ENCODE measurements at places on chromosomes 4 and X.

GRCh38 chr4:153758136-153758535, 1.7 kb downstream of the RNF175 start:
- no peak for DNase-seq

GRCh38 chr4:95572304-95572991, 23.7 kb upstream of the UNC5C start:
- no peak for DNase-seq

DNA sequence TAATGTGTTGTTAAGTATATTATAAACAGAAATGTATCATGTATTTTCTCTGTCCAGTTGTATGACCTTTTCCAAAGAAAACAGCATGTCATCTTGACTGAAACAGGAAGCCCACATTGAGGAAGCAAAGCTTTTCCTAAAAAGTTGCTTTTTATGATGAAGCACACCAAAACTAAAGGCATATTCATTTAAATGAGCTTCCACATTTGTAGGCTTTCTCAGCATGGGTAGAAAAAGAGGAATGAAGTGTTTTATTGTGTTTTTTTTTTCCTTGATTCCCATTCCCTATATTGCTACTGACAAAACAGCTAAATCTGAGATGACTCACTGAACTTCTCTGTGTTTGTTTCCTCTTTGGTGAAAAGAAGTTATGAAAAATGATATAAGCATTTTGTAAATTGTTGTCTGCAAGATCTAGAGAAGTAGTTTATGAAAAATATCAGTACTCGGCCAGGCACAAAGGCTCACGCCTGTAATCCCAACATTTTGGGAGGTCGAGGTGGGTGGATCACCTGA, 32.5 kb upstream of the FRAS1 start:
- no peak for DNase-seq

DNA sequence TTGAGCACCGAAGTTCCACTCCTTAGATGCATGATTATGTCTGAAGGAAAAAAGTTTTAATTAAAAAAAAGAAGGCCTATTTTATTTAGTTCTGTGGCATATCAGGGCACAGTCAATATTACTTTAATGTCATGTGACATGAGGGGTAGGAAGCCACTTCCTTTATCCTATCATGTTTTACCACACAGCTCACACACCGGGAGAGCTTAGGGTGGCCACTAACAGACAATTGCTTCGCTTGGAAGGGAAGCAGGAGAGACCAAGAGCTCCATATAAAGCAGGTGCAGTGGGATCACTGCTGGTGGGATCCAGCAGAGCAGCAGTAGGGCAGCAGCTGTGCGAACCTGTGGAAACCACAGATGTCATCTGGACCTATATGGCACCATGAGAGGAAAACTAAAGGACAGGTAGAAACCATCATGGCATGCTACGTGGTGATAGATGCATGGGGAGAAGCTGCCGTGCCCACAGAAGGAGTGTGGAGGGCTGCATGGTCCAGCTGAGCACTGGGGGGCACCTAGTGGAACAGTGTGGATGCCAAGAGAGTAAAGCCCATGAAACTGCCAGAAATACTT, 52.0 kb downstream of the DTHD1 start:
- no peak for DNase-seq

DNA sequence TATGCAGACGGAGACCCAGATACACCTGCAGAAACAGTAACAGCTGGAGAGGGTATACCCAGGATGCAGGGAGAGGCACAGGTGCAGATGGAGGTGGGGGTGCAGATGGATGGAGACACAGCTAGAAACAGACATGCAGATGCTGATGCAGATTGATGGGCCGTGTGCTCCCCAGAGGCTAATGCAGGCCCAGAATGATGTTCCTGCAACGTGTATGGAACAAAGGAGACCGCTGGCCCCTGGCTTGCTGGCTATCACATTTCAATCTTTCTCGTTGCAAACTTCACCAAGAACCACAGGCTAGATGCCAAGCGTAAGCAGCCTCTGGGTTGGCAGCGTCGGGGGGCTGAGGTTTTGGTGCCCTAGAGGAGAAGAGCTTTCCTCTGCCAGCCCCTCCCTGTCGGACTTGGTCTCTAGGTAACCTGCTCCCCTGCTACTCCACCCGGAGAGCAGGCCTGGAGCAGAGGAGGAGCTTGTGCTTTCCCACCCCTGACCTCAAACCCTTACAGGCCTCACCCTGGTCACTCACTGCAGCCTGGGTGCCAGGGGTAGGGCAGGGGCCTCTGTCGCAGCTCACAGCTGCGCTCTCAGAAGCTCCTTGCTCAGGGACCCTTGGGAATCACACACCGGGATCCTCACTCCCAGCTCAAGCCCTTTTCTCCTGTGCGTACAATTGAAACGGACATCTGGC, 69.0 kb upstream of the PSAPL1 start:
- DNase-seq: no peak

DNA sequence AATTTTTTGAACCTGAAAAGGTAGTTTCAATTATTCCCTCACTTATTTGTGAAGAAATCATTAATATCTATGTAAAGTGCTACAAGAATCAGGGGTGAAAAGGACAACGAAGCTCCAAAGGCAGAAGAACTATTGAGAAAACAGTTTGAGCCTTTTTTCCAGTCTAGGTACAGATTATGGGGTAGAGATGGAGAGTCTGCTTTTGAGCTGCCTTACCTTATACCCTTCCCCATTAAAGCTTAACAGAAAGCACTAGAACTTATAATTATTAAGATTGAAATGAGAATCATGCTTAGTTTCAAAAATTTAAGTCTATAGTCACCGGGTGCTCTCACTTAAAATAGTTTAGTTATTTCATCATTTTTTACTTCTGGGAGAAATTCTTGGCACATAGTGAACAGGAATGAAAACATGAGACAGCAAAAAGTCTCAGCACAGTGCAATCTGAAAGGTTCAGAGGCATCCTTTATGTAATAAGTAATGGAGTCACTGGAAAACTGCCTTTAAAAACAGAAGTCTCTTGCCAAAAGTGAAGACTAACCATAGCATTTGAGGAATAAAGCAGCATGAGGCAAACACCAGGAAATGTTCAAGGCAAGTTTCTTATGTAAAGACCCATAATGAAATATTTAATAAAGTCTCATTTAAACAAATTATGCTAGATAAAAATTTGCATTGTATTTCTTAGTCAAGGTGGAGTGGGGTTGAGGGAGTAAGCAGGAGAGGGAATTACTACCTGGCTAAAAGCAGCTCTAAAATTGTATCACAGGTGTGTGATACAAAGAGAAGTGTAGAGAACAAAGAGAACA, 5.1 kb upstream of the DCLK2 start:
- no peak for DNase-seq

DNA sequence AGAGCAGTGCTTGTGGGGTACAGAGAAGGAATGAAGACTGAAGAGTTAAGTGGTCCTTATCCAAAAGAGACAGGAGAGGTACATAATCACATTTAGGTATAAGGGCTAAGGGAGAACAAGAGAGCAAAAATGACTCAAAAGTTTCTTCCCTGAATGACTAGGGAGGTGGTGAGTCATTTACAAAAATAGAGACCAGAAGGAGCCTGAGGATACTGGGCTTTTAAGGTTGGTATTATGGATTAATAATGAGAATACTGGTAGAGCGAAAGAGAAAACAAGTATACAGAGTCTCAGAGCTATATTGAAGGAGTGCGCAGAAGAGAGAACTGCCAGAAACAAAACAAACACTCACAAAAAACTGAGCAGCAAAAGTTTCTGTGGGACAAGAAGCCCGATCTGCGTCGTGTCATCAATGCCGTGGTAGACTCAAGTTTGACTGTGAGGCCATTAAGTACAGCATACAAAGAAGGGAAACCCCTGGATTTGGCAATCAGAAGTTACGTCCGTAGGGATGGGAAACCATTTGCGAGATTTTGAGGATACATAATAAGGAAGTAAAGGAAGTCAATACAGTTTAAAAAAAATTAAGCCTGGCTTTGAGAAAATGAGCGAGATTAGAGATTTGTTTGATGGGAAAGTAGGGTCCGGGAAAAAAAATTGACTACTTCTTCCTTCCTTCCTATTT, 129.1 kb upstream of the STIM2 start:
- no peak for DNase-seq

GRCh38 chr4:71006203-71006907, 12.9 kb downstream of the DCK start:
- no peak for DNase-seq

GRCh38 chr4:58090539-58090938, 980.4 kb upstream of the IGFBP7 start:
- DNase-seq: no peak

DNA sequence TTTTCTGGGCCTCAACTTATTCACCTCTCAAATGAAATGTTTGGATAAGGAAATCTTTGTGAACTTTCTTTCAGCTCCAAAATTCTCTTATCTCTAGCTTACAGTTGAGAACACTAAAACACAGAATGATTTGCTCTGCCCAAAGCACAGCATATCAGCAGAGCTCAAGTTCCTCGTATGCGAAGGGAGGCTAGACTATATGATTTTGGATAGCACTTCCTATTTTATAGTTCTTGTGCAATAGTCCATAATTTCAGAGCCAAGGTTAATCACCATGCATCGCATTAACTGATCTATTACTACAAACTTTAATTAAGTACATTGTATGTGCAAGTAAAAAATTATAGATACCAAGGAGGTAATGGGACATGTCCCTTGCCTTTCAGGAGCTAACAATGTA, 27.0 kb upstream of the KLHL13 start:
- DNase-seq: no peak

DNA sequence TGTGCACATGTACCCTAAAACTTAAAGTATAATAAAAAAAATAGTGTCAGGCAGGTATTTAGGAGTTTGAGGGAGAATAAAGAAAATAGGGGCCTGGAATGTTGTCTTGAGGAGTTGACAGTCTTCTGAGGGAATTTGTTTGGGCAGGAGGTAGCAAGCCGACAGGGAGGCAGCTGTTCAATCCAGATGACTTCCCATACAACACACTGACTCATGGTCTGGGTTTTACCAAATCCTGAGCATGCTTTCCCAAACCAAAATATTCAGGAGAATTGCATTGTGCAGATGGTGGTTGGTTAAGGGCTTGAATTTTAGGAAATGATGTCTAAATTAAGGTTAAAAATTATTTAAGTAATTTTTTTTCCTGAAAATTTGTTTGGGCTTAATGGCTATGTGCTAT, 430.0 kb downstream of the INPP4B start:
- no peak for DNase-seq

DNA sequence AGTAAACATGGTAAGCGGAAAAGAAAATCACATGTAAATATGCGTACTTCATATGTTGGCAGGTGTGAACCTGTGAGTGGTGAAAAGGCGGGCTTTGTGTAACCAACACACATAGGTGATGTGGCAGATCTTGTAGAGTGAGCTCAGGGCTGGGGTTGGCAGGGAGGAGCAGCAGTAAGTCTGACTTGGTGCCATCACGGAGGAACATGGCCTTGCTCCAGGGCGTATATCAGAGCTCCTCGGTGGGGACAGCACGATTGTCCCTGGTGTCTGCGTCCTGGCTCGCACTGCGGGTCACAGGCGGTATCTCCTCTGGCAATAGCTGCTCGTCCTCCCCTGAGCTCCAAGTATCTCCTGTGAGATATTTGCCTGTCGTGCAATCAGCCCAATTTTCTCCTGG, 733.6 kb downstream of the TRIML1 start:
- no peak for DNase-seq

- DNase-seq: no peak
Observed at GRCh38 chrX:110226931-110227330, 91.0 kb downstream of the AMMECR1 start.

GRCh38 chrX:18360867-18361266, 6.4 kb upstream of the SCML2 start:
- DNase-seq: no peak

DNA sequence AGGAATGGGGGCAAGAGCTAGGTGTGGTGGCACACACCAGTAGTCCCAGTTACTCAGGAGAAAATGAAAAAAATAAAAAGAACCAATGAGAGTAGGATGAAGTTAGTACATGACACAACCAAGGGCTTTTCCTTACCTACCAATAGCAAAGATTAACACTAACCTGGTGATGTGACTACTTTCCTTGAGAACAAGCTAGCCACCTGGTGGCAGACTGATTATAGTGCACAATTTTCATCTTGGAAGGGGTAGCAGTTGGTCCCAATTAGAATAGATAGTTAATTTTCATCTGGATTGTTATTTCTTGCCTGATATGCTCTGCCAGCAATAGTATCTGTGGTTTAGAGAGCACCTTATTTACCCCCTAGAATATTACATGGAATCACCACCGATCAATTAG, 1216.8 kb upstream of the PABPC4L start:
- DNase-seq: no peak

DNA sequence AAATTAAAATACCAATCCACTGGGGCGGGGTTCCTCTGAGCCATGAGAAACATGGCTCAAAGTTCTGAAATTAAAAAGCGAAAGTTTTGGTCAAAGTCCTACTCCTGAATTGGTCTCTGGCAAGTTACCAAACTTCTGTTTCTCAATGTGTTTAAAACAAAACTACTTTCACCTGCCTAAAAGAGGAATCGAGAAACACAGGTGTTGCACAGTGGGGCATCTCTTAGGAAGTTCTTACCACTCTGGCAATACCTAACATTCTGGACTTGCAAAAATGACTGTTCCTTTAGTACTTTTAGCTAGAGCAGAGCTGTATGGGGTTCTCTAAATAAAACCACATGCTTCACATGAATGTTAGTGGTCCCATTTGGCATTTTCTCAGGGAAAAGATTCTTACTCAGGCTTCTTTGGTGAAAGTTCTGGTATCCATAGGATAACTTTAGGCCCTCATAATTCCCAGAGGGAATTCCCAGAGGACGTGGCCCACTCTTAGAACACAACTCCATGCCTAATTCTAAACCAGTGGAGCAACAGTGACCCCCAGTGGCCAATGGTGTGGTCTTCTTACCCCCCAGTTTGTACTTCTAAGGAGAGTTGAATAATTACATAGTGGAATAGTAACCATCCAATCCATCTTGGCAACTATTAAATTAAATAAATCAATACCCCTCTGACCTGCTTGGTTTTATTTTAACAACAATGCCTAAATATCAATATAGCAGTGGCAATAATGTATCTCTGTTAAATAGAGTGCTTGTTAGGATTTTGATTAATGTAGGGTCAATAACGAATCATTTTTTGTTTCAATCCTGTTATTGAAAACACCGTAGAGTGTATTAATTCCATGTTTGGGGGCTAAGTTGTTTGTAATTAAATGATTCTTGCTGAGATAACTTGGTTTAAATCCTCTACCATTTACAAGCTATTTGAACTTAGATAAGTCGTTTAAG, 21.9 kb downstream of the BMP3 start:
- peak; percentile 6 for DNase-seq

DNA sequence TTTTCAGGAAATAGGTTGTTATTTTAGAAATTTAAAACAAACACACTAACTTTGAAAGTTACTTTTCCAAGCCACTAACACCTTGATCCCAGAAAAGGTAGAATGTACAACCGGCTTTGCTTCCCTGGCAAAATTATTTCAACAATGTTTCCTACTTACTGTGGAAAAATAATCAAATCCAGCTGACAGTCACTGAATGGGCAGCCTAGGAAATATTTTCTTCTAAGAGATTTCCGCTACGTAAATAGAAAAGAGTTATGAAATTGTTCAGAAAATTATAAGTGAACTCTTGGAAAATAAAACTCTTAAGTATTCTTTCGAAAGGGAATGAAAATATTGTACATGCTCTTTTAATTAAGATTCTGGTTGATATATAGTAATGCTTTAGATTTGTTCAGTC, 195.7 kb downstream of the GASK1B start:
- no peak for DNase-seq

All from activated CD4-positive, CD25-positive, alpha-beta regulatory T cell treated with anti-CD3 and anti-CD28 coated beads, Interleukin-2, amount 50 U/mL, for 16 hours (primary cell).